ENCODE measurements at places on chromosomes 3 and 15.

GRCh38 chr3:185982632-185983031 is 44.8 kb upstream of the TRA2B start:
- DNase-seq, result no peak

GRCh38 chr3:141699897-141700296 is 38.2 kb upstream of the RNF7 start:
- no peak for DNase-seq

DNA sequence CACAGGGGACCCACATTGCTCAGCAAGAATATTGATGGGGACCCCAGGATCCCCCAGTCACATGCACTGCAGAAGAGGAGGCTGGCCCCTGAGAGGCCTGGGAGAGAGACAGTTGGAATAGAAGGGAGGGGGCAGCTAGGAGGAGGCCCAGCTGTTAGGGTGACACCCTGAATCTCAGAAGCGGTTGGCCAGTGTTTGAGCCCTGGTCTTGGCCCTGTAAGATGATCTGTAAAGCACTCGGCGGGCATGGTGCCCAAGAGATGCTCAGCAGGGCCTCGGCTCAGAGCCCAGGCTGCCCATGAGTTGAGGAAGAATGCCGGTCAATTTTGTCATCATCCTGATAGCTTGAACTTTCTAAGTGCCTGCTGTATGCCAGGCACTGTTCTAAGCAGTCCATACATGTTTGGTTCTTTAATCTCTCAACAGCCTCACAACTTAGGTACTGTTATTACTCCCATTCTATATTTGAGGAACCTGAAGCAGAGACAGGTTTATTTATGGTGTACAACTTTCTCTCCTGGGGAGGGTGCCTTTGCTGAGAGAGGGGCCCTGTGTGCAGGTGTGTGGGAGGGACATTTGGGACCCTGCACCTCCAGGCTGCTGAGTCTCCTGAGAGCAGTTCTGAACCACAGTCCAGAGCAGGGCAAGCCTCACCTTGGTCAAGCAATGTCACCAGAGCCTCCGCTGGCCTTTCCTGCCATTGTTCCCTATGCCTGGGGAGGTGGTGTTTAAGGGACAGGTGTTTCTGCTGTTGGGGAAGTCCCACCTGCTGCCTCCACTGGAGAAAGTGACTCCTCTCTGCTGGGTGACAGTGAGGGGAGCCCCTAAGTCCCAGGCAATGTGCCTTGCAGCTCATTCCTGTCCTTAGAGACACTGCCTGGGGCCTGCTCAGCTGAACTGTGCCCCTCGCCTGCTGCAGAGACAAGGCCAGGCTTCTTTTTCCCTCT is 26.0 kb downstream of the SLC6A6 start:
- no peak for DNase-seq

DNA sequence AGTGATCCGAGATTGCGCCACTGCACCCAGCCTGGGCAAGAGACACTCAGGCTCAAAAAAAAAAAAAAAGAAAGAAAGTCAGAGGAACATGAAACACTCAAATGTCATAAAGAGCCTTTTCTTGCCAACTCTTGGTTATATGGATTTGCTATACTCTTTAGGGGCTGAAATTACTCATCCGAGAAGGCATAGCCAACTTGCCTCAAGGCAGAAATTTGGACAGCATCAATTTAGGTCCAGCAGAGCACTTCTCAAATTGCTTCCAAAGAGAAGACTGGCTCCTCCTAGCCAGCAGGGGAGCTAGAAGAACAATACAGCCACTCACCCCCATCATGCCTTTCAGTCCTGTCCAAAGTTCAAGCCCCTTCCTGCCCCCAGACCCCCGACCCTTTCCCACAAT is 43.8 kb downstream of the OSBPL10 start:
- DNase-seq, result no peak

GRCh38 chr3:81198756-81199155 is 562.7 kb downstream of the GBE1 start:
- no peak for DNase-seq

DNA sequence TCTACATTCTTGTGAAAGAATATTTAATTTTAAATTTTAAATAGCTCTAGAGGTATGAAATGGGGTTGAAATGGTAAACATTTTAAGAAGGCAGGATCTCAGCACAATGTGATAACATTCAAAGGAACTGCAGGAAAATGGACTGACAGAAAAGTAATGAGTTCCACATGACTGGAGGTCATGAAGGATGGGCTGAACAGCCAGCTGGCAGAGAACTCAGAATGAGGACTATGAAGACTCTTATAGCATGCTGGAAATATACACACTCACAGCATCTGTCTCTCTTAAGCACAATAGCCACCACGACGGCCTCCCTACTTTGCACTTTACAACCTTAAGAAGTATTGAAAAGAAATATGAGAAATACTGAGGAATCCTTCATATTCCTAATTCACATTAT is 94.7 kb downstream of the TNIK start:
- no peak for DNase-seq

GRCh38 chr15:47194718-47195117 is 522.6 kb upstream of the SEMA6D start:
- DNase-seq, result no peak

DNA sequence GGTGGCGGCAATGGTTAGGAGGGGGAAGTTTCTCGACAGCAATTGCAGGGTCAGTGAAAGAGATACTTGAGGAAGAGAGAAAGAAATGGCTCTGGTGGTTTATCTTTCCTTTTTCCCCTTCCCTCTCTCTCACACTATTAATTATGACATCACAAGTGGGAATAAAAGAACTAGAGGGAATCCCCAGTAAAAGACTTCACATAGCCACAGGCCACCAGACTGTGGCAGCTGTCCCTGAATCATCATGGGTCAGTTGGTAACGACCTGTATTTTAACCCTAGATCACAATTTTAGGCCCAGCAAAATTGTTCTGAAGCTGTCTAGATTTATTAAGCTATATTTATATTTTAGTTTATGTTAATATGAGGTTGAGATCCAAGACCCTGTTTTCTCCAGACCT is 40.3 kb downstream of the MBNL1 start:
- DNase-seq, result peak; percentile 51

- DNase-seq, result no peak
Measured at GRCh38 chr3:105781871-105782270, 86.9 kb downstream of the CBLB start.

GRCh38 chr3:153150991-153151390 is 11.0 kb upstream of the RAP2B start:
- DNase-seq, result peak; percentile 44

- no peak for DNase-seq
Measured at GRCh38 chr3:135762188-135762856, 203.2 kb upstream of the PPP2R3A start.

- no peak for DNase-seq
Measured at GRCh38 chr3:71251156-71251775, 332.3 kb downstream of the FOXP1 start.

GRCh38 chr3:127425505-127426443 is 137.9 kb upstream of the PRR20G start:
- DNase-seq, result no peak

GRCh38 chr3:111473550-111473949 is 68.4 kb upstream of the CD96 start:
- no peak for DNase-seq

DNA sequence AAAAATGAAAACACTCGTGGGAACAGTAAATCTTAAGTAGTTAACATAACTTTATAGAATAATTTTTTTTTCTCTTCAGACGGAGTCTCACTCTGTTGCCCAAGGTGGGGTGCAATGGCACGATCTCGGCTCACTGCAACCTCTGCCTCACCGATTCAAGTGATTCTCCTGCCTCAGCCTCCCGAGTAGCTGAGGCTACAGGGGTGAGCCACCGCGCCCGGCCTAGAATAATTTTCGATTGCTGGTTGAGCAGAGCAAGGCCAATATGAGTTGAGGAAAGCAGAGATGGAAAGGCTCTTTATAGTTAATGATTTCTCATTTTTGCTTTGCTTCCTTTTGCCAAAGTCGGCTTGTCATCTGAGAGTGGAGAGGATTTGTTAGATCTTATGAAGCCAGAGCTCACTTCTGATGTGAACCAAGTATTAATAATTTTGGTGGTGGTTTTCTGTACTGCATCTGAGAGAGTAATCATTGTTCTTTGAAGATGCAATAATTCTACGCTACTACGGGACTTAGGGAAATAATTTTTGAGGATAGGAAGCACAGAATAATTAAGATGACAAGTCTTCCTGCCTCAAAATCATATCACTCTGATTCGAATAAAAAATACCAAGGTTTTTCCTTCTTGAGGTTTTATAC is 1.6 kb upstream of the GOLM2 start:
- DNase-seq, result no peak

GRCh38 chr15:74955017-74955416 is 1.6 kb downstream of the RPP25 start:
- no peak for DNase-seq

- no peak for DNase-seq
Measured at GRCh38 chr3:15041950-15042349, 23.2 kb downstream of the MRPS25 start.

DNA sequence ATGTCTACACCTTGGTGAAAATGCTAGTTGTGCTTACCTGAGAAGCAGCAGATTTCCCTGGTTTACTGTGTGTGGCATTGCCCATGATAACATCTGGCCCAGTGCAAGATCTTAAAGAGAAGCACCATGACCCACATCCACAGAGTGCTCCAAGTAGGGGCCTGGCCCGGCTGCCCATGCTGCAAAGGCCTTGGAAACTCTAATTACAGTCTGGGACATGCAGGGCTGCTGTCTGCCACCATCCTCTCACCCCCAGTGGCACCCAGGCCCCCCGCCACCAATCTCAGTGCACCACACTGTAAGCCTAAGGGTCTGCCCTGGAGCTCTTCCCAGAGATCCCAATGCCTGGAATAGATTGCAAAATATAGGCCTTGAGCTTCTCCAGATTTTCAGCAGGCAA is 132.6 kb downstream of the CHDH start:
- no peak for DNase-seq

DNA sequence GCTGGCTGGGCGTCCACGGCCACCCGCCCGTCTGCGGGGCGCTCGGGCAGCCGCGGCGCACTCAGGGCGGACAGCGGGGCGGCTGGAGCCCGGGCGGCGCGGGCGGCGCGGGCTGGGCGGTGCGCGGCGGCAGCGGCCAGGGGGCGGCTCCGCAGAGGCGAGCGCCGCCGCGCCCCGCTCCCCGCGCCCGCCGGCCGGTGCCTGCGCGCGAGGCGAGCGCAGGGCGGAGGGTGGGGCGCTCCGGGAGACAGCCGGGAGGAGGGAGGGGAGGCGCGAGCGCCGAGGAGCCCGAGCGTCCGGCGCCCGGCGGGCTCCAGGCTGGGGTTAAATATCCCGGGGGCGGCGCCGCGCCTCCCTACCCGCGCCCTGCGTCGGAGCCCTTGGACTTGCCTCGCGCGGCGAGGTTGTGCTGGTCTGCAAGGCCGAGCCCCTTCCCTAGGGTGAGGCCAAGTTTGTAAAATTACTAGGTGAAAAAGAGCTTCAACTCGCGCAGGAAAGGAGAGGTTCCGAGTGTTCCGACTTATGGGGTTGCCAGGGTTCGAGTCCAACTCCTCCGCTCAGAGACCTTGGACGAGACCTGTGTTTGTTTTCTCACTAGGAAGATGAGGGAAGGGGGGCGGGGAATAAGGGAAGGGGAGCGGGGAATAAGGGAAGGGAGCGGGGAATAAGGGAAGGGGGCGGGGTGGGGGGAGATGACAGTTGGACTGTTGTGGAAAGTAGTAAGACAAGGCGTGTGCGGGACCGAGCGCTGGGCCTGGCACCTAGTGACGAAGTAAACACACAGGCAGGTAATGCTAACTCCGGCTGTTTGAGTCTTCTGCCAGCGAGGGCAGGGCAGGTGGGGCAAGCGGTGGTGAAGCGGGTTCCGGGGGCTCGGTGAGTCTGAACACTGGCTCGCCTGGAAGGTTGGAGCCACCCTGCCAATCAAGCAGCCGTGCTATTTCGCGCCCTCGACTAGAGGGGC is at the start of gene TNFAIP8L3:
Gene TNFAIP8L3 (minus strand): TSS at position 301 of the 964 bp plus-strand sequence. CDS start 311 bp downstream, outside the sequence.
- no peak for DNase-seq

- no peak for DNase-seq
Measured at GRCh38 chr15:33190539-33190938, 4.0 kb downstream of the FMN1 start.

DNA sequence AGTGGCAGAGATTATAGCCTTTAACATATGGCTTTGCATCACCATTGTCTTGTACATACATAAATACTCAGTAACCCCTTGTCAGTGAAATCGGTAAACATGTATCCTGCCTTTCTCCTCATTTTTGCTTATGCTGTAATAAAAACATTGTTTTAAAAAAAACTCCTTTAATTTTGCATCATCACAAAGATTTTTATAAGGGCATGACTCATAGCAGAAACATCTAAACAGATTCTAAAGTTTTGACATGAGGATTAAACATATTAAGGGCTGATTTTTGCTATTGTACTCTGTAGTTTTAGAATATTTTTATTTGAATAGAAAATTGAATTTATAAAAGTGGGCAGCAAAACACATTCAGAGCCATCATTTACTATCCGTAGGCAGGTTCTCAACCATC is 275.9 kb downstream of the ZIC4 start:
- no peak for DNase-seq

GRCh38 chr3:110767838-110768237 is 303.8 kb upstream of the NECTIN3 start:
- no peak for DNase-seq

- no peak for DNase-seq
Measured at GRCh38 chr3:80114694-80115093, 346.9 kb upstream of the ROBO1 start.

GRCh38 chr3:152969557-152970300 is 134.8 kb downstream of the P2RY1 start:
- no peak for DNase-seq

GRCh38 chr3:49794431-49794830 is 5.2 kb downstream of the CDHR4 start:
- no peak for DNase-seq

GRCh38 chr3:169790687-169791429 is 17.7 kb downstream of the MYNN start:
- no peak for DNase-seq

DNA sequence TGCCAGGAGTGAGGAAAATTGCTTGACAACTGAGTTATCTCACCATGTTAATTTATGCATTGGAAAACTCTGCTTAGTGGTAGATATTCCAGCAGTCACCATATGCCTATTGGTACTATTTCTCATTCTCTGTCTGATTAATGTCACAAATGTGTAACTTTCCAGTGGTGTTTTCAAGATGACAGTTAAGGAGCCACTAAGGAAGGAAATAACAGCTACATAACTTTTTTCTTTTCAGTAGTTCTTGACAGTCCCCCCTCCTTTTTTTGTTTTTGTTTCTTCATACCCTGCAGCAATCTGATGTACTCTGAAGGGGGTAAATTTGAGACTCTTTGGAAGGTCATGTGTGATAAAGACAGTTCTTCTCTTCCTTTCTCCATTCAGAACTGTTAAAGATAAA is 13.1 kb downstream of the RASA2 start:
- DNase-seq, result no peak

GRCh38 chr15:67838789-67839332 is 984 bp downstream of the RNU6-1 start:
- peak; percentile 71 for DNase-seq

DNA sequence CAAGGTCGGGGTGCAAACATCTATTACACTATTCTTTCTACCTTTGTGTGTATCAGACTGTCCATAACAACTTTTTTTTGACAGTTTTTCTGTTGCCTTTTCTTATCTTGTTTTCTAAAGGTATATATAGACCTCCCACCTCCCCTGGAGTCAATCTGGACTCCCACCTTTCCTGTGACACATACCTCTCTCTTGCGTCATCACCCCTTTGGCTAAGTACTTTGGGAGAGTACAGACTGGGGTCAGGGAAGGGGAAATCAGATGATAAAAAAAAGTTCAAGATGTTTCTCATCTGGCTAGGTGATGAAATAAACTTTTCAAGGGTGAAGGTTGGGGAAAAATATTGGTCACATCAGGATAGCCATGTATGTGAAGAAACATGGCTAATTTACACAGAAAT is 17.2 kb downstream of the TSPAN3 start:
- DNase-seq, result no peak

GRCh38 chr15:56984681-56985481 is 66.4 kb downstream of the TCF12 start:
- DNase-seq, result peak; percentile 88

All from CD14-positive monocyte (primary cell).